Muscle of back (tissue), 13 donors: ENCODE measurements at places on chromosomes 13 and 19.

DNA sequence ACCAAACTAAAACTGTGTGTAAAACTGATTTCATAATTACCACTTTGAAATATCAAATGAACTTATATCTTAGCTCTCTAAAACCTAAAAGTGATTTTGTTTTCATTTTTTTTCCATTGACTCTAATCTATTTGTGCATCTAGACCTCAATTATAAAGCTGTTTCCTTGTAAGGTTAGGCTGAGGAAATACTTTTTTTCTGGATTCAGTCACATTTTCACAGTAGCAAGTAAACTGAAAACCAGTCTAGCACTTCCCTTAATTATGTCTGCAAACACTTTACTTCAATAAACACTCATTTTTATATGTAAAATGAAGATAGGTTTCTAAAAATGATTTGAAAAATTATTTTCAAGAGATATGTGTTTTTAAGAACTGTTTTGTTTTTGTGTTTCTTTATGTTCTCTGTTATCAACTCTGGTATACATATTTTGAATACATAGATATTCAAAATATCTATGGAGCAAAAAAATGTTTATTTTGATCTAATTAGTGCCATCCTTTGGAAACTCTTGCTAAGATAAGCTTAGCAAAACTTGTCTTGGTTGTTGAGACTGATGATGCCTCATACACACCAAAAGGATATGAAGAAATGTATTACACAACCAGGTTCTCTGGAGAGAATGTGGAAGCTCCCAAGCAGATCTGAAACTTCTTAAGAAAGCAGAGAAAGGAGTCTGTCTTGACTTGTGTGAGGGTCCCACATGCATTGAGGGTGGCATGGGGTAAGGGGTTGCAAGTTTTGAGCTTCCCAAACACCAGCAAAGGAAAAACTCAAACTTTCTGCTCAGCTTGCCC is 1887.4 kb downstream of the PCDH9 start:
- DNase-seq = no peak

DNA sequence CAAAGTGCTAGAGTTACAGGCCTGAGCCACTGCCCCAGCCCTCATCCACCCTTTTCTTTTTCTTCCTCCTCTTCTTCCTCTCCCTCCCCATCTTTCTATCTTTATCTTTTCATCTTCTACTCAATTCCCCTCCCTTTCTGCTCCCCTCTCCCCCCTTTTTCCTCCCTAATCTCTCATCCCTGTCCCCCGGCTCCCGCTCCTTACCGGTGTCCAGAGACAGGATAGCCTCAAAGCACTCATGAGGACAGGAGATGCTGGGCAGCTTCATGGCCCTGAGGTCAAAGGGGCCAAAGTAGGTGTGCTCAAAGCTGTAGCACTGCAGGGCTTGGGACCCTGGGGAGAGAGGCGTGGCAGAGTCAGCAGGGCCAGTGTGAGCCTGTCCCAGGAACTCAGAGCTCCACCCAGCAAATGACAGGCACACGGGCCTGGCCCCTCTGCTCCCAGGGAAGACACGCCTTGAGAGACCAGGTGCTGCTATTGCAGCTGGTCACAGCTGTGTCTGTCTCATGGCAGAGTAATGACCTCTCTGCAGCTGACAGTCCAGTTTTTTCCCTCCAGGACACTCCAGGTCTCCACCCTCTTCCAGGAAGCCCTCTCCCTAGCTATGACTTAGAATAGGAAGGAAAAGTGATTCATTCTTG is 2.6 kb downstream of the LYPD5 start:
- no peak for DNase-seq

- peak; percentile 89 for DNase-seq
These were observed 459 bp downstream of the MIDN start for GRCh38 chr19:1248786-1249297.

GRCh38 chr19:39873385-39873784 is 27.2 kb upstream of the FBL start:
- no peak for DNase-seq

- no peak for DNase-seq
These were observed 9.1 kb downstream of the SLITRK5 start for GRCh38 chr13:87680298-87680697.

DNA sequence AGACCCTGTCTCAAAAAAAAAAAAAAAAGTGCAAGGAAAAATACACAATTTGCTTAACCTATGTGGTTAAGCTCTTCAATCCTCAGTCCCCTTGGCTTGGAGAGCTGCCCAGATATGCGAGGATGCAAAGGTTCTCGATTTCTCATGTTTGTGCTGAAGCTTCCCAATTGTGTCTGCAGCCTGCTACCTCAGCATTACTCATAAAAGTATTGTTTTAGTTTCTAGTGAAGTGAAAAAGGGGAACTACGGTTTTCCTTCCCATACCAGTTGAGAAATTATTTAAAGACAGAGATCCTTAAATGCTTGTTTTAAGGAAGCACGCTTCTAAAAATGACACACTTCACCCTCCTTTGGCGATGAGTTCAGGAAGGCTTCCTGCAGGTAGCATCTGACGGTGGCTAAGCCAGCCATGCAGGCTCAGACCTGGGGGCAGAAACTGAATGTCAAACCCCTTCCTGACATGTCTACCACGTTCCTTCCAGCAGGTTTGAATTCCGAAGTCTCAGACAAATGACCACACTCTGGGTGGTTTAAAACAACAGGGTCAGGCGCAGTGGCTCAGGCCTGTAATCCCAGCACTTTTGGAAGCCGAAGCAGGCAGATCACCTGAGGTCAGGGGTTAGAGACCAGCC is 47.9 kb downstream of the RUBCNL start:
- no peak for DNase-seq

DNA sequence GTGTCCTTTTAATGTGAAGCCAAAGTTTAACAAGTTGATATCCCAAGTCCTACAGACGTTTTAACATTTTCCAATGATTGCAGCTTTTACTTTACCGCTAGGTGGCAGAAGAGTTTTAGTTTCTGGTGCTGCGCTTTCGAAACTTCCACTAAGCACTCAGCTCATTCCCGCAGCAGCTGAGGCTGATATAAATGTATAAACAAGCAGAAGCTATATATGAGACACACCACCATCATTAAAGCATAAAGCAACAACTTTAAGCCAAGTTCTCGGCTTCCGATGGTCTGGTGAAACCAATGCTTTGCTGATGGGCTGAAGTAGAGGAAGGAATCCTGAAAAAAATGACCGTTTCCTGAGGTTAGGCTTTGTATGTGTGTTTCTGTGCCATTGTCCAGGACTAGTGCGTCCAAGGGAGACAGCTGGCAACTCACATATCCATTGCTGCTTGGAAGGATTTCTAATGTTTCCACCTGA is 753.9 kb downstream of the OLFM4 start:
- DNase-seq = peak; percentile 70

DNA sequence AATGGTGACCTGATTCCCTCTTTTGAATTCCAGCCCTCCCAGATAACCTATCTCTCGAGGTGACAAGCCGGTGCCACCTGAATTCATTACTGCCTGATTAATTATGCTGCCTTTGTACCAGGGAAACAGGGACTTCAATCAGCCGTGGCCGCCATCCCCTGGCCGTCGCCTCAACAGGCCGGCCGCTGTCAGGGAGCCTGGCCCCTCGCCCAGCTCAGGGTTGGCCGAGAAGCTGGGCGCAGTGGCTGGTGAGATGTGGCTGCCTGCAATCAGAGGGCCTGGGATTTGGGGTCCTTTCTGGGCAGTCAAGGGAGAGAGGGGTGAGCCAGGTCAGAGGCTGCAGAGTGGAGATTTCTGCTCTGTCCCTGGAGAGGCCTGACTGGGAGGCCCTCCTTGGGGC is 91.2 kb downstream of the KCTD15 start:
- DNase-seq = no peak
